ENCODE measurements at places on chromosomes 3 and 15. TPM values are rescaled to one million over a fixed set of nuclear protein-coding genes. Genes with fewer than 3 reads are reported as not detected.

GRCh38 chr3:4517643-4518311 lies 24.6 kb downstream of the ITPR1 start:
- DNase-seq: no peak

- no peak for DNase-seq
Observed at GRCh38 chr3:140724856-140725812, 47.3 kb downstream of the TRIM42 start.

GHSR gene
- total RNA-seq: not detected

GRCh38 chr3:159607856-159608255 lies 380.8 kb upstream of the IL12A start:
- DNase-seq: no peak

DNA sequence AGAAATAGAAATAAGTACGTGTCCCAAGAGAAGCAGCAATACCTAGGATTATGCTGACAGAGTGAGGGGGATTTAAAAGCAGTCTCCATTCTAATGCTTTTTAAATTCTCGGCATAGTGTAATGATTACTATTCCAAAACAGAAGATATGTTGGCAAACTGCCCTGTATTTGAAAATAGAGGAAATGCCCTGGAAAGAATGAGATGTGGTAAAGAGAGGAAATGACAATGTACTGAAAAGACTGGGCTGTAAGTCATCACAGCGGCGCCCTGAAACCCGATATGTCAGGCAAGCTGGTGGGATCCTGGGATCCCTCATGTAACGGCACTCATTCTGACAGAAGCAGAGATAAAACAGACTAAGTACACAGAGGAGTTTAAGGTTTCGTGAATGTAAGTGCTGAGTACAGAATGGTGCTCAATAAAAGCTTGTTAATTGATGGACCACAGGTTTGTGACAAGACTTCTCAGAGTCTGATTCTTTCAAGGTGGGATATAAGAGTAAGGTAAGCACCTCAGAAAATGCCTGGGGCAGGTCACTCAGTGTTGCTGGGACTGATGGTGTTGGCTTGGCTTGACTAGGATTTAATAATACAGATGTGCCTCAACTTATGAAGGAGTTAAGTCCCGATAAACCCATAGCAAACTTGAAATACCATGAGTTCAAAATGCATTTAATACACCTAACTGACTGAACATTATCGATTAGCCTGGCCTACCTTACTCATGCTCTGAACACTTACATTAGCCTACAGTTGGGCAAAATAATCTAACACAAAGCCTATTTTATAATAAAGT lies 91.4 kb downstream of the NFKBIZ start:
- DNase-seq: peak; percentile 94

CACNA2D3 gene
- total RNA-seq: 1.2 TPM

RNU5B-1 gene
- total RNA-seq: not detected

DNA sequence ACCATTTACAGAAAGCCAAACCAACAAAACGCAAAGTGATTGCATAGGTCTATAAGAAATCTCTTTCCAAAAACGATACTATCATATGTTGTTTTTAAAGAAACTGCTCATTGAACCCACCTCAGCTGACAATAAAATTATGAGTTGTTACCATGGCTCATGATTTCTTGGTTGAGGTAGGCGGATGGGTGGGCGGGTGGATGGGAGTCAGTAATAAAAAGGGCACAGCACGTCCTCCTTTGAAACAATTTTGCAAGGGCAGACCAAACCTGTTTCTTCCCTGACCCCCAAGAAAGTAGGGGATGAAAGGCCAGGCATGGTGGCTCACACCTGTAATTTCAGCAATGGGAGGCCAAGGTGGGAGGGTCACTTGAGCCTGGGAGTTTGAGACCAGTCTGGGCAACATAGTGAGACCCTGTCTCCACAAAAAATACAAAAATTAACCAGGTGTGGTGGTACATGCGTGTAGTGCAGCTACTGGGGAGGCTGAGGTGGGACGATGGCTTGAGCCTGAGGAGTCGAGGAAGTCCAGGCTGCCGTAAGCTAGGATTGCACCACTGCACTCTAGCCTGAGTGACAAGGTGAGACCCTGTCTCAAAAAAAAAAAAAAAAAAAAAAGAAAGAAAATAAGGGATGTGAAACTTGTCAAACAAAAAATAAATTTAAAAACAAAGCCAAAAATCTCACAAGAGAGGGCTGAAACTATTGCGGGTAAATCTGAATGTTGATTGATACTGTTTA lies 2.1 kb downstream of the ABHD10 start:
- no peak for DNase-seq

DNA sequence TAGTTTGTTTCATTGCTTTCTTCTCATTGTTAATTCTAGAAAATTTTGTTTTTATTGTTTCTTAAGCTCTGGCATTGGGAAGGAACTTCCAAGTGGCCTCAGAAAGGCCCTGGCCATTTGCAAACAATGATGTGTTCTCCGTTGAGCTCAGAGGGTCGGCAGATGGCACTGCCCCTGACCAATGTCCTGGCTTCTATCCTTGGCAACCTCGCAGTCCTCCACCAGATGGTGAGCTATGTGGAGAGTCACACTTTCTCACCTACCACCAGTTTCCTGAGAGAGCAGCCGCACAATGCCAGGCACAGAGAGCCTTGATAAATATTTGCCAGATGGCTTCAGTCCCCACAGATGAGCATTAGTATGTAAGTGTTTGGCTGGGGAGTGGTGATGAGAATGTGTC lies 343.7 kb downstream of the EPHB1 start:
- DNase-seq: no peak

DNA sequence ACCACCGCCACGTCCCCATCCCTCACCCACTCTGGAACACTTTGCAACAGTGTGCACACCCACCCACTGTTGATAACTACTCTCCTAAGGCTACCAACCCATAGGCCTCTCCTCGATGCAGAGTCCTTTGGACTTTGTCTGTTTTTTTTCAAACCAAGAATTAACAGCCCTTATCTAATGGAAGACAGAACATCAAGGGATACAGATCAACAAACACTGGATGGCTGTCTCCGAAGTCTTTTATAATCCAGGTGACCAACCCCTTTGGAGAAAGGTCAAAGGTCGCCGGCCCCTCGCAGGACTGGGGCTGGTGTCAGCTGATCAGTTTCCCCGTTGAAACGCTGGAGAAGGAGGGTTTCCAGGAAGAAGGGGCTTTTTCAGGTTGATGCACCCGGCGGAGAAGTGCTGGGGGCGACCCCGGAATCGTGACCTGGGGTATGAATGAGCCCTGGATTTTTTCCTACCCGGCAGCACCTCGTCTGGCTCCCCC lies 532 bp downstream of the B4GALT4 start:
- peak; percentile 19 for DNase-seq

GRCh38 chr15:99992611-99993231 lies 259.5 kb upstream of the LYSMD4 start:
- no peak for DNase-seq

GRCh38 chr3:140468407-140468806 lies 209.5 kb upstream of the TRIM42 start:
- DNase-seq: no peak

- no peak for DNase-seq
Observed at GRCh38 chr3:76869726-76870384, 170.0 kb upstream of the ROBO2 start.

WDR93 gene
- total RNA-seq: not detected

RASGRP1 gene
- not detected for total RNA-seq

DNA sequence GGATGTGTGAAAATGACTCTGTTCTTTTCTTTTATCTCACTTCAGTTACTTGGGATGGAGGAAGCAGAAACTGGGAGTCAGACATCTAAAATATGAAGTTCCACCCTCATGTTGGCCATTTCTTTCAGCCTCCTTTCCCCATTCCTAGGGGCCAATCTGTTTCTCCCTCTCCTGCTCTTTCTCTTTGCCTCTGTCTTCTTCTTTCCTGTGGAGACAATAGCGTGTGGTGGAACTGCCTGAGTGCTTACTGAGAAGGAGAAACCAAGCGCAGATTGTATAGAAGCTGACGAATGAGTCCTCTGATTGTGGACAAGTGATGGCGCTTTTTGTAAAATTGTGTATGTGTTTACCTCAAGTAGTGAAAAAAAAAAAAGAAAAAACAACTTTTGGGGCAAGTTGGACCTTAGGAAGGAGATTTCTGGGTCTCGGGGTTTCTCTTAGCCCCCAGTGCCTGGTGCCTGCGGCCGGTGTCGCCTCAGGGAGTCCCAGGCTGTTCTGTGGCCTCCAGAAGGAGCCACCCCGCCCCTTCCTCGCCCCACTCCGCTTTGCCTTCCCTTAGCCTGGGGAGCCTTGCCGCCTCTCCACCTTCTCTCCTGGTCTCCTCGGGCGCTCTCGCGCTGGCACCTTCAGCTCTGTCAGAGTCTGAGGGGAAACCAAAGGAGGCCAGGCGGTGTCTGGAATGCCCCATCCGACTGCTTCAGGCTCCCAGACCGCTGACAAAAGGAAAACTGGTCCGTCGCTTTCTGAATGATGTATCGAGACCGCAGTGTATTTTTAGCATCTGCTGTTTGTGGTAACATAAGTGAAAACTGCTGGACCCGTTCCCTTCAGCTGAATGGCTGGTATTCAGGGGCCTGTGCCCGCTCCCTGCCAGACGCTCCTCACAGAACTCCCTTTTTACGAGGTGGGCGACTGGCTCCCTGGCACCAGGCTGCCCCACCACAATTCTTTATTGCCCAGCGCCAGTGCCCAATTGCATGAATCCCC lies 30.1 kb downstream of the SCG5 start:
- DNase-seq: no peak

- no peak for DNase-seq
Observed at GRCh38 chr3:107978131-107979055, 112.4 kb downstream of the CD47 start.

DNA sequence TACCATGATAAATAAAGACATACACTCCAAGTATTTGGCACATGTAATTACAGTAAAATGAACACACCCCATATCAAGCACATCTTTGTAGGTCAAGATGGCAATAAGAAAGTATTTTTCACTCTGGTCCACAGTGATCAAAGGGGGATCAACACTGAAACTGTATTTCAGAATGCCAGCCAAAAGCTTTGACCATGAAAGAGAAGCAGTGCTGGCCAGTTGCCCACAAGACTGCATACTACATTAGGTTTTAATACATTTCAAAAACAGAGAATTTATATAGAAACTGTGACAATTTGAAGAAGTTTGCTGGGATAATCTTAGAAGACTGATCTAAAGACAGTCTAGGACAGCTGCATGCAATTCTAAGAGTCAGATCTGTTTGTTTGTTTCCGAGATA lies 1035.3 kb downstream of the FHIT start:
- no peak for DNase-seq

DNA sequence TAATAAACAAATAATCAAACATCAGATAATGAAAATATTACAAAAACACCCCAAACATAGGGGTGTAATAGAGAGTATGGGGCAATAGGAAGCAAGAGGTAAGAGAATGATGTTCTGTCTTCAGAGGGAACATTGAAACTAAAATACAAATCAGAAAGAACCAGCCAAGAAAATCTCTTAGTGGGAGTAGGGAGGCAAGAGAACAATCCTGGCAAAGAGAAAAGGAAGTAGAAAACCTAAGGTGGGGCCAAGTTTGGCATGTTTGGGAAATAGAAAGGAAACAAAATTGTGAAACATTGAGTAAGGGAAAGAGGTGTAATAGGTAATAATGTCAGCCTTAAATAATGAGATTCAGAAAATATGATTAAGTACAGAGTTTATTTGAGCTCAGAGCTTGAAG lies 467.1 kb downstream of the RBMS3 start:
- DNase-seq: no peak

SLC33A1 gene
- 30.2 TPM for total RNA-seq

CISH gene
- not detected for total RNA-seq

GRCh38 chr3:155070316-155070715 lies 9.8 kb upstream of the MME start:
- DNase-seq: no peak

GRCh38 chr3:116947809-116948208 lies 238.2 kb downstream of the TUSC7 start:
- no peak for DNase-seq

DNA sequence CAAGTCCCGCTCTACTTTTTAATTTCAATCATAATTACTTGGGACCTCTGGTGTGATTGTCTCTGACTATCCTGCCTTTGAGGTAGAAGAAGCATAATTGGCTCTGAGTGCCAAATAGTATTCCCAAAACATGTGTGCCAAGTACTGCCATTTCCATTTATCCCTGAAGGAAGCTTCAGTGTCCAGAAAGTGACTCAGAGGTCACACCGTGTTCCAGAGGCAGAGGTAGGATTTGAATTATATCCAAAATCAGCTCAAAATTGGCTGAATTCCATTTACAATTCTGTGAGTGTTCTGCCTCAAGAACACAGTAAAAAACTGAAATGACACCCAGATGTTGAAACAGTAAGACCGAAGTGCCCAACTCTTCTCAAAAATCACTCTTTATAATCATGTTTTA lies 255.3 kb downstream of the RSL24D1 start:
- DNase-seq: no peak

FSIP1 gene
- 2.0 TPM for total RNA-seq

DPP8 gene
- 24.2 TPM for total RNA-seq

GRCh38 chr3:111593666-111594065 lies 1.5 kb downstream of the ZBED2 start:
- no peak for DNase-seq

GRCh38 chr3:77236118-77236517 lies 196.2 kb downstream of the ROBO2 start:
- DNase-seq: no peak

DNA sequence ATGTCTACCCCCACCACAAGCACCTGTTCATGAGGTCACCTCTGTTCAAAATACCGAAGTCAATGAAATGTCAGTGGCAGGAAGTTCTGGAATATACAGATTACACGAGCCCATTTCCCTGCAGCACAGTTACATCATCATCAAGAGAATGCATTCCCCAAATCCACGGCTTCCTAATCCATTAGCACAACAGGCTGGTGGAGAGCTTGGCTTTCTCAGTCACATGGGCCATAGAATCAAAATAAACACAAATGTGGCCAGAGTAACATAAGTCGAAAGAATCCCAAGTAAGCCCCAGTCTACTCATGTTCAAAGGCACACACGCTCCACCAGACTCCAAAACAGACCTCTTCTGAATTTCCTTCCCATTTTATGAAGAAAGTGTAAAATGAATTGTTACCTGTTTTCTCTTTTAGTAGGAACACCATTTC lies 419.3 kb downstream of the MAGI1 start:
- peak; percentile 3 for DNase-seq

- no peak for DNase-seq
Observed at GRCh38 chr3:141000686-141001085, 50.5 kb upstream of the SPSB4 start.

DNA sequence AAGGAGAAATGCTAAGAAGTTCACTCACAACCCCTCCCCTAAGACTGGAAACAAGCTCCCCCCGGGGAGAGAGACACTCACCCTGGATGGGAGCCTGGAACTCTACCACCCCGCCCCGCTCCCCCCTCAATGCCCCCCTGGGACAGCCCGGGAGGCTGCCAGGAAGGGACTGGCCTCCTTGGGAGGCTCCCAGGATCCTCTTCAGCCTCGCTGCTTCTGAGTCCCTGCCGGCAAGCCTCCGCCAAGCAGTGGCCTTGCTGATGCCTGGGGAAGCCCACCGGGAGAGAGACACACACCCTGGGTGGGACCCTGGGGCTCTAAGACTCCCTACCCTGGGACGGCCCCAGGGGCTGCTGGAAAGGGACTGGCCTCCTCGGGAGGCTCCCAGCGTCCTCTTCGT lies 33.4 kb downstream of the CPEB1 start:
- peak; percentile 36 for DNase-seq

MNS1 gene
- total RNA-seq: 10.9 TPM
